ENCODE measurements at places on chromosomes 1 and 21.
A peak's percentile ranks its signal among the peaks of the same experiment; 100 is the strongest.

GRCh38 chr1:32357614-32358013 lies 4.7 kb downstream of the FAM229A start:
- DNase-seq = no peak

DNA sequence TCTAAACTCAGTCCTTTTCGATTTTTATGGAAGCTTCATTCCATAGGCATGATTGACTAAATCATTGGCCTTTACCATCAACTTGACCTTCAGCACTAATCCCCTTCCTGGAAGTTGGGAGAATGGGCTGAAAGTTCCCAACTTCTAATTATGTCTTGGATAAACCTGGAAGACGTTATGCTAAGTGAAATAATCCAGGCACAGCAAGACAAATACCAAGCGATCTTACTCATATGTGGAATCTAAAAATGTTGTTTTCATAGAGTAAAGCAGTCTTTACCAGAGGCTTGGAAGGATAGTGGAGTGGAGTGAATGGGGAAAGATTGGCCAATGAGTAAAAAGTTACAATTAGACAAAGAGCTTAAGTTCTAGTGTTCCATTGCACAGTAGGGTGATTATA lies 1453.2 kb downstream of the PLA2G4A start:
- no peak for DNase-seq

GRCh38 chr1:15938628-15939161 lies 37.2 kb downstream of the ZBTB17 start:
- no peak for DNase-seq

DNA sequence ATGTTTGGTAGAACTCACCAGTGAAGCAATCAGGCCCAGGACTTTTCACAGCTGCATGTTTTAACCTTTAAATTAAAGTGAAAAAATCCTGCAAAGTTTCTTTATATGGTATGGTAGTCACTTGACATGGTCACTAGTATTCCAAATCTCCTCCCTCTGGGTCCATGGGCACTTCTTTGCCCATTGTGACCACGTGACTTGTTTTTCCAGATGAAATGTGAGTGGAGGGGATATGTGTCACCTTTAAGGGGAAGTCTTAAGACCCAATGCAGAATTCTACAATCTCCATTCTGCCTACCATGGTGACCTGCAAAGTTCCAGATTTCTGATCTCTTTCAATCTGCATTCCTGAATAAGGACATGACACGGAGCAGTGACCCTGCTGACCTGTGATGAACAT lies 152.8 kb downstream of the C1orf21 start:
- no peak for DNase-seq

- no peak for DNase-seq
Measured at GRCh38 chr21:15638856-15639549, 90.8 kb upstream of the USP25 start.

- peak; percentile 55 for DNase-seq
Measured at GRCh38 chr1:77542813-77543420, 139.5 kb downstream of the ZZZ3 start.

- DNase-seq = no peak
Measured at GRCh38 chr1:217562229-217562878, 68.5 kb downstream of the GPATCH2 start.

DNA sequence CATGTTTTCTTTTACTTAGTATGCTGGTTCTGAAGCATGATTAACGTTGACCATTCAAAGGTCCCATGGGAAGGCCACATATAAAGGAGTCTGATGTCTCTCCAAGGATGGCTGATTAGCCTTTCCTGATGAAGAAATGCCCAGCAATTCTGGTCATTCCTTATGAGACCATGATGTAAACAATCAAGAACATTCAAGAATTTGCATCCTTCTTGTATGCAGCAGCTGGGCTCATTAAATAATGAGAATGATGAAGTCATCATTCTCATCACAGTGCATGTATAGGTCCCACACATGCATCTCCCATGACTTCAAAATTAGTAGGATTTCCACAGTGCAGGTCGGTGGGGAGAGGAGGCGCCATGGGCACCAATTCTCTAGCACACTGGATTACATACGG lies 85.4 kb downstream of the APP start:
- no peak for DNase-seq

DNA sequence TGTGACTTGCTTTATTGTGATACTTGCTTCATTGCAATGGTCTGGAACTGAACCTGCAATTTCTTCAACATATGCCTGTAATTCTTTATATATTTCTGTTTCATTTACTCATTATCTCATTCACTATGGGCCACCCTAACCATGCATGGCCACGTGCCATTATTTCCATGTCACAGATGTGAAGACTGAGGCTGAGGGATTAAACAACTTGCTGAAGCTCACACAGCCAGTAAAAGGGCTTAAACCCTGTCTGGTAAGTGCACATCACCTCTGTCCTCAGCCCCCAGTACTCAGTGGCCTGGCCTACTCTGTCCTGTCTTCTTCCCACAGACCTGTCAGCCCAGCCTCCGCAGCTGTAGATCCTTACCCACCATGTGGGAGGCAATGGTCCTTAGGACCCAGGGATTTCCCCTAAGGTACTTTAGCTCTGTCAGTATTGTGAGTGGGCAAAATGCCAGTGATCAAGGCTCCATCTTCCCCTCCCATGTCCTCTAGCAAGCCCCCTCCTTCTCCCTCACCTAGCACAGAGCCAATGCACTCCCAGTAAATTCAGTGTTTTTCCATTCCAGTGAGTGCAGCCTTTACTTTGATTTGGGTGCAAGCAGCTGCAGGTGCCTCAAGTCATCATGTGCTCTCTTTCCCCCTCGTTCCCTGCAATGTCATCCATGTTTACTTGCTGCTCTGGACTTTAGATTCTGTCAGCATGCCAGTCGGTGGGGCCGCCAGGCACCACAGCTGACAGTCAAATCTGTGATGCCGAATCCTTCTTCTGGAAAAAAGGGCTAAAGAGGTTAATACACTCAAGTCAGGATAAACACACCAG lies 228.2 kb upstream of the PROX1 start:
- DNase-seq = no peak

DNA sequence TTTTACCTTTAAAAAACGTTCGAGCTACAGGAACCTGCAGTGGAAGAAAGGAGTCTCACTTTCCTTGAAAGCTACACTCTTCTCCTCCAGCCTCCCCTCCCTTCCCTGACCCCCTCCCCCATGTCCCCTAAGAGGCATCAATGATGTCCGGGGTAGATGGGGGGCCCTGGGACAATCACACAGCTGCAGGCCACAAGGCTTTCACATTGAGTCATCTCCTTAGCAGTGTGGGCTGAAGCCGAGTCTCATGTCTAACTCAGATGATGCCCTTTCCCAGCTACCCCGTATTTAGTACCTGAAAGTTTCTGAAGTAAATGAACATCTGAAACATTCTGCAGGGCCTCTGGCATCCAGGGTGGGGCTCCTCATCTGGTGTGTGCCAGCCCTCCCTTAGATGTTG lies 6.3 kb upstream of the GPR25 start:
- no peak for DNase-seq

- DNase-seq = no peak
Measured at GRCh38 chr1:196009362-196009761, 598.9 kb downstream of the KCNT2 start.

DNA sequence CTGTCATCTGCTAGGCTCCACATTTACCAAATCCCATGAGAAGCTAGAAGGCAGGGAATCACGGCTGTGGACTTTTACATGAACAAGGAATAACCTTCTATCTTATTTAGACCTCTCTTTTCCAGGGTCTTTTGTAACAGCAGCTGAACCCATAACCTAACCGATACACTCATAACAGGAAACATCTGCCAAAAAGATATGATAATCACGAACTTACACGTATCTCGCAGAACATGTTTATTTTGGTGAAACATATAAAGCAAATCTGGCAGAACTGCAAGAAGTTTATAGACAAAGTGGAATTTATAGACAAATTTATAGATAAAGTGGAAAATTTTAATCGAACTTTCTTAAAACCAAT lies 20.4 kb downstream of the TINAGL1 start:
- no peak for DNase-seq

GRCh38 chr21:26819740-26820324 lies 25.4 kb downstream of the ADAMTS1 start:
- no peak for DNase-seq

DNA sequence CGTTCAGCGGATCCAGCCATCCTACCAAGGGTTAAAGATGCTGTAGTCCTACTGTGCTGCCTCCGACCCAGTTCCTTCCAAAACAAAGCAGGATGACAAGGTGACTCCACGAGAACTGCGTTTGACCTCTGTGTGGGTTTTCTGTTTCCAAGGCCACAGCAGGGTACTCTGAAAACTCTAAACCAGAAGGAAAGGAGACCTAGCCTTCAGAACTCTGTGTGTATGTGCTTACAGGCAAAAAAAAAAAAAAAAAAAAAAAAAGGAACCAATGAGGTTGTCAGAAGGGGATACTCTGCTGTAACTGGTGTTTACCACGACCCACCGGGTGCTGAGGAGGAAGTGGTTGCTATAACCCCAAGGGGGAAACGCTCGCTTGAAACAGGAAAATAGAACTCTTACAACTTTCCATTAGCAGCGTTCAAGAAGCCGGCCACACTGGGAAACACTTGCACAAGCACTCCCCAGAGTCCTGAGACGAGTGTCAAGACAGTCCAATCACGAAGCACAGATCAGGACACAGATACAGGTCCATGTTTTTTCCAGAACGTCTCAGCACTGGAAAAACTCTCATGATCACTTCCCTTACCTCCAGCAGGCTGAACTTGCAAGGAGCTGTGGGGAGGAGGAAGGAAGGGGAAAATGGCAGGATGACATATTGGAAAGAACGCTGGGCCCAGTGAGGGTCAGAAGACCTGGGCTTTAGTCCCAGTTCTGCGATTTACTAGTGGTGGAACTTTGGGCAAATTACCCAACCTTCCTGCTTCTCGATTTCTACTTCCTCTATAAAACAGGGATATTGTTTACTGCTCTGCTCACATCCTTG lies 64.0 kb downstream of the ITPKB start:
- DNase-seq = peak; percentile 92

DNA sequence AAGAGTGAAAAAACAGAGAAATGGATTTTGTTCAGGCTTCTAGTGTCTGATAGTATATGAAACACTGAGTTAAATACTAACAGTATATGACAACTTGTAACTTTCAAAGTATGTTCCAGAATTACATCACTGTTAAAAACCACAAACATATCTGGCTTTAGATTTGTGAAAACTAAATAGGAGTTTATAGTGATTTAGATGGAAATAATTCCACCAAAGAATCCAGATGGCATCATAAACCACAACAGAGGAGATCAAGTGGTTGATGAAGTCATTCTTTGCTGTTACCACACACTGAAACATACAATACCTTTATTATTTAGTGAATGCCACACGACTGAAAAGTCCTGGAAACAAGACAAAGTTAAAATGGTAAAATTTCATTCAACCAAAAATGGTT lies 37.2 kb downstream of the ALG14 start:
- no peak for DNase-seq

- DNase-seq = no peak
Measured at GRCh38 chr1:198563583-198563982, 23.1 kb upstream of the ATP6V1G3 start.

DNA sequence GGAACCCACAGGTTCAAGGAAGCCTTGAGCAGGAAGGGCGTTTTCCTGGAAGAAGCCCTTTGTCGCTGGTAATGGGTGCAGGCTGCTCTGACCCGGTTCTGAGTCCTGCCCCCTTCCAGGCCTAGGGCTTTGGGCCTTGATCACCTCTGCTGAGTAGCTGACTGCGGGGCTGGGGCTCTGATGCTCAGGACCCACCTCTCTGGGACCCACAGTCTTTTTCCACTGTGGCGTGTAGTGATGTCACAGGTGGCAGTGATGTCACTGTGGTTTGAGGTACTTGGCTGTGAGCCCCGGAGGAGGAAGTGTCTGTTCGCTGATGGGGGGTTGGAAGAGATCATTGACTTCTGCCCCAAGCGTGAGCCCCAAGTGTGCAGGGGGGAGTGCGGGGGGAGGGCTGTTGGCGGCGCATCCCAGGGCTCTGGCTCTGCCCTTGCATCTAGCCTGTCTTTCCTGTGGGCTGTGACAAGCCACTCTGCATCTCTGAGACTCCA lies 6.9 kb downstream of the TNFRSF1B start:
- peak; percentile 71 for DNase-seq

DNA sequence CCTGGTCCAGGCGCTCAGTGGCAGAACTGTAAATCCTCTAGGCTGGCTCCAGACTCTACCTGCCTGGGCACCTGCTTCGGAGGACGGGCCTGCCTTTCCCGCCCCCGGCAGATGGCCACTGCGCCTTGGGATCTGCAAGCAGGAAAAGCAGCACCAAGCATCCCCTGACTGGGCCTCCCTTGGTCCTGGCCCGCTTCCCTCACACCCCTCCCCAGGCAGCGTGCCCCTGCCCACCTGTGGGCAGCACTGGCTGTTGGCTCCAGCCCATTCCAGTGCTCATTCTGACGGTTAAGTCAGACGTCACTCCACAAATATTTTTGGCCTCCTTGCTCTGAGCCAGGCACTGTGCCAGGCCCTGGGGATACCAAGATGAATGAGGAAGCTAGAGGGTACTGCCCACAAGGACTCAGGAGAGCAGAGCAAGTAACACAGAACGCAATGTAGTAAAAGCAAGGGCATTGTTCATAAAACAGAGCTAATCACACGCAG lies 22.0 kb upstream of the BLACAT1 start:
- no peak for DNase-seq

GRCh38 chr21:34788879-34789278 lies 120.1 kb downstream of the CLIC6 start:
- no peak for DNase-seq

GRCh38 chr1:58441699-58442098 lies 104.8 kb downstream of the OMA1 start:
- DNase-seq = no peak

GRCh38 chr1:43253876-43254275 lies 15.9 kb upstream of the TMEM125 start:
- DNase-seq = no peak

GRCh38 chr1:55059302-55060132 lies 20.2 kb downstream of the PCSK9 start:
- DNase-seq = no peak

- DNase-seq = no peak
Measured at GRCh38 chr21:43023175-43023574, 48.8 kb downstream of the PKNOX1 start.

- DNase-seq = peak; percentile 60
Measured at GRCh38 chr1:84159533-84160240, 15.6 kb downstream of the PRKACB start.

DNA sequence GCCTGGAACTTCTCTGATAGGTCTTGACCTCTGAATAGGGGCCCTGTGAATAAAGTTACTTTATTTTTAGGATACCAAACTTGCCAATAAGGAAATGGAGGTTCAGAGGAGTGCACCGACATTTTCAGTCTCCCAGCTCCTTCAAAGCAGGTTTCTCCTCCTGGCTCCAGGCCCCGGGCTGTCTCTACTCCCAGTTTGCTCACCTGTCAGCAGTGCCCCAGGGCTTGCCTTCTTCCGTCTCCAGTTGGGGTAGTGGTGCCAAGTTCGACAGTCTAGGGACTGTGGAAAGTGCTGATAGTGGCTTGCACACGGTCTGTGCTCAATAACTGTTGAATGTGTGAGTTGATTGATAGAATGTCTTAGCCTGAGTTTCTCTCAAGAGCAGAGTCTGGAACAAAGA lies 149.2 kb downstream of the ACTL8 start:
- no peak for DNase-seq

- DNase-seq = no peak
Measured at GRCh38 chr1:84350104-84350503, 48.2 kb upstream of the DNASE2B start.

GRCh38 chr1:203796236-203796605 lies 798 bp downstream of the ZBED6 start:
- peak; percentile 52 for DNase-seq

All from suppressor macrophage treated with lipopolysaccharide for 1 hour (primary cell).